Vagina (tissue), 2 donors: ENCODE measurements at places on chromosomes 7 and 10. TPM values are rescaled to one million over a fixed set of nuclear protein-coding genes. Genes with fewer than 3 reads are reported as not detected.

GRCh38 chr7:23016345-23017253 is 2.7 kb upstream of the HYCC1 start:
- peaks cover 31% of the 10 kb centered on the region for H3K4me1 ChIP-seq
- no peaks in the 10 kb centered on the region for H3K27me3 ChIP-seq
- DNase-seq, result no peak
- H3K4me3 ChIP-seq, result no peak overlapping the region
- no peak overlapping the region for H3K27ac ChIP-seq

DNA sequence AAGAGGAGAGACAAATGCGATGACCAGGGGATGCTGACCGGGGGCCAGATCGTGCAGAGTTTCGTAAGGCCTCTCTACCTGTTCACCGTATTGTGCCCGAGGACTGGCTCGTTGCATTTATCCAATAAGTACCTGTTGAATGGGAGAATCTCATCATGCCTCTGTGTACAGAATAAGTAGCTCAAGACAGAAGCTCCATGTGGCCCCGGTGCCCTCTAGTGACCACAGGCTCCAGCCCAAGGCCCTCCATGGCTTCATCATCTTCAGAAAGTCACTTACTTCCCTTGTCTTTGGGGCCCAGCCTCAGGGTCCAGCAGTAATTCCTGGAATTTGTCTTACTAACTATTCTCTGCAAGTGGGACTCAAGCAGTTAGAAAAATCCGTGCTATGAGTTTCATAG is 151.0 kb downstream of the CHN2 start:
- H3K4me1 ChIP-seq, result no peaks in the 10 kb centered on the region
- no peaks in the 10 kb centered on the region for H3K27me3 ChIP-seq
- DNase-seq, result no peak
- no peak overlapping the region for H3K27ac ChIP-seq
- no peaks in the 10 kb centered on the region for H3K36me3 ChIP-seq
- no peak overlapping the region for H3K4me3 ChIP-seq

- H3K27me3 ChIP-seq, result no peaks in the 10 kb centered on the region
- H3K27ac ChIP-seq, result no peak overlapping the region
- no peaks in the 10 kb centered on the region for H3K36me3 ChIP-seq
These were observed 42.5 kb downstream of the STK32C start for GRCh38 chr10:132264966-132265889.

DNA sequence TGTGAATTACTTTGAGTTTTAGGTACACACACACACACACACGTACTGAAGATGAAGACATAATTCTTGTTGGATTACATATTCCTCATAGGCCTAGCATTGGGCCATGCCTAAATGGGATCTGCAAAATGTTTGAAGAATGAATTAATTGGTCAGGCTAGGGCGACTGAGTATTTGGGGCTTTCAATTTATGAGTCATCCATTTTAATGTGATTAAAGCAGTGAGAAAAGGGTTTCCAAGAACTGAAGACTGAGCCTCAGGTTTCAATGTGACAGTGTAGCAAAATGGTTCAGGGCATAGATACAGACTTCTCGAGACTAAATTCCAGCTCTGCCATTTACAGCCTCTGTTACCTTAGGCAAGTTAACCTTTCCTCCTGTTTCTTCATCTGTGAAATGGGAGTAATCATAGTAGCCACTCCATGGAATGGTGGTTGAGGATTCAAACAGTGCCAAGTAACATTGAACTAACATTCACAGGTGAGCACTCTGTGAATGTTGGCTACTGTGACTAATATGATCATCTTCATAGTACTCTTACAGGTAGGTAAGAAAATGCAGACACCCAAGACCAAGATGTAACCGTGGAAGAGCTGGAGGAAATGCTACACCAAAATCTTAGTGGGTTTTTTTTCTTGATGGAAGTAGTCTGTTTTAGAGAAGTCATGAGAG is 7.6 kb downstream of the BPGM start:
- H3K4me3 ChIP-seq, result no peak overlapping the region
- H3K27me3 ChIP-seq, result no peaks in the 10 kb centered on the region
- no peak for DNase-seq

- no peak overlapping the region for H3K4me3 ChIP-seq
- H3K36me3 ChIP-seq, result no peaks in the 10 kb centered on the region
- H3K27me3 ChIP-seq, result no peaks in the 10 kb centered on the region
- no peak for DNase-seq
These were observed 75.3 kb upstream of the TAS2R16 start for GRCh38 chr7:123070702-123071286.

- no peak overlapping the region for H3K27ac ChIP-seq
- no peak overlapping the region for H3K4me3 ChIP-seq
- H3K27me3 ChIP-seq, result no peaks in the 10 kb centered on the region
- no peak for DNase-seq
- H3K36me3 ChIP-seq, result no peaks in the 10 kb centered on the region
These were observed 166.8 kb downstream of the IQUB start for GRCh38 chr7:123367484-123368122.

DNA sequence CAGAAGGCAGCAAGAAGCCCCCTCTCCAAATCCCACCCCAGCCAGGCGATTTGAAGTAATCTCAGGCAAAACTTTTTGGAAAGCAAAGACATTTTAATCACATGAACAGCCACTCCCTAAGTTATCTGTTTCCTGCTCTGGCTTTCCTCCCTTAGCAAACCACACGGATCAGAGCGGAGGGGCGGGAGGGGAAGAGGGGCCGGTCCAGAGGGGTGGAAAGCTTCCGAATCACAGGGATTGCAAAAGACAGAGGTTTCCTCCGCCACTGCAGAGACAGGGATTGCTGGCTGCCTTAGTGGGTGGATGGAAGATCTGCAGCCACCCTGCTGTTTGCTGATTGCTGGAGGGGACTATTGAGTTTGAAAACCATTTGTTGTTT is 41.2 kb downstream of the ZCCHC24 start:
- DNase-seq, result no peak
- H3K4me3 ChIP-seq, result no peak overlapping the region
- H3K27me3 ChIP-seq, result no peaks in the 10 kb centered on the region
- no peaks in the 10 kb centered on the region for H3K36me3 ChIP-seq

DNA sequence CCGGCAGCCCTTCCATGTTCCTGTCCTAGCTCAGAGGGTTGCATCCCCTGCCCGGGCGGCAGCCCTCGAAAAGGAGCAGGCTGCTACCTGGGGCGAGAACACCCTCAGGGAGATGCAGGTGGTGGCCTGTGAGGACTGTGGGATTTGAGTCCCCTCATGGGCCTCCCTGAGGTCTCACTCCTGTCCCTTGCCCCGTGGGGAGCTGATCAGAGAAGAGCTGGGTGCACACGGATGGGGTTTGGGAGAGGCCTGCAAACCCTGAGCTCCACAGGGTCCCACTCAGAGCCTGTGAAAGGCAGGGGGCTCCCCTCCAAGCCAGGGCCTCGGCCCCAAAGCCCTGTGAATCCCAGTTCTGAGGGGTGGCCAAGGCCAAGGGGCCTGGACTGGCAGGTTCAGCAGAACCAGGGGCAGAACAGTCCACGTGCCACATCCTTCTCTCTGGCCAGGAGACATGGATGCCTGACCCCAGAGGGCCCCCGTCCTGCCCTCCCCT is 424 bp upstream of the CYP2W1 start:
- H3K27ac ChIP-seq, result no peak overlapping the region
- H3K27me3 ChIP-seq, result no peaks in the 10 kb centered on the region

DNA sequence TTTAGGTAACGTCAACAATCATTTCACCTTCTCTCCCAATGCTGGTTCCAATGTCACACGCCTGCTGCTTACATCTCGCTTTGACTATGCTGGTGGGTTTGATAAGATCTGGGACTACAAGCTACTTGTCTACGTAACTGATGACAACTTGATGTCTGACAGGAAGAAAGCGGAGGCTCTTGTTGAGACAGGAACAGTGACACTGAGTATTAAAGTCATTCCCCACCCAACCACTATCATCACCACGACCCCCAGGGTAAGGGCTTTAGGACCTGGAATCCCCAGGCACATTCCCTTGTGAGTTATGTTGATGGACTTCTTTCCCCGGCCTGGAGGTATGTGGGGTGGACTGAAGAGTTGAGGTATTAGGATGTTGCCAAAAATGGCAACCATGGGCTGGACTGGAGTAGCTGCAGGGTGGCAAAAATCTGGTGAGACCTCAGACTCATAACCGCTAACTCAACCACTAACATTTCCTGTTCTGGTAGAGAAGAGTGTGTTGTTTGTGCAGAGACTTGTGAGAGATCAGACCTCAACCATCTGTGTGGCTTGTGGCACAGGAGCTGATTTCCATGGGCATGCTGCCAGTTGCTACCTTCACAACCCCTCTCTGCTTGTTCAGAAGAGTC is 59.2 kb downstream of the CDHR3 start:
- no peak for DNase-seq
- no peaks in the 10 kb centered on the region for H3K27me3 ChIP-seq
- no peak overlapping the region for H3K27ac ChIP-seq
- no peaks in the 10 kb centered on the region for H3K4me1 ChIP-seq

- no peaks in the 10 kb centered on the region for H3K4me1 ChIP-seq
- H3K27me3 ChIP-seq, result no peaks in the 10 kb centered on the region
- no peak overlapping the region for H3K27ac ChIP-seq
These were observed 111.6 kb downstream of the C10orf90 start for GRCh38 chr10:126558881-126559280.

DNA sequence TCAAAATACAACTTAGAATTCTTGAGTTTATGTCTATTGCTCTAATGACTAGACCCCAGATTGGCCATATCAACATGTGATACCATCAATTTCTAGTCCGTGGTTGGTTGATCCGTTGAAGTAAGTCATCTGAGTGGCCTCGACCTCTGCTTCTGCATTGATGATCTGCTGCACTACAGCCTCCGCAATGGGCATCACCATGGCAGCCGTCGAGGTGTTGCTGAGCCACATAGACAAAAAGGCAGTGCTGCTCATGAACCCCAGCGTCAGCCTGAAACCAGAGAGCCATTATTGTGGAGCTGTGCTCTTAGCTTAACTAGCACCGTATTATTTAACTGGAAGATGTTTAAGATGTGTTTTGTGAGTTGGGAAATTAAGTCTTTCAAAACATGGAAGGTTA is 30.7 kb downstream of the SLC13A1 start:
- no peaks in the 10 kb centered on the region for H3K36me3 ChIP-seq
- H3K27me3 ChIP-seq, result no peaks in the 10 kb centered on the region
- no peak overlapping the region for H3K4me3 ChIP-seq
- DNase-seq, result no peak
- no peaks in the 10 kb centered on the region for H3K4me1 ChIP-seq

DNA sequence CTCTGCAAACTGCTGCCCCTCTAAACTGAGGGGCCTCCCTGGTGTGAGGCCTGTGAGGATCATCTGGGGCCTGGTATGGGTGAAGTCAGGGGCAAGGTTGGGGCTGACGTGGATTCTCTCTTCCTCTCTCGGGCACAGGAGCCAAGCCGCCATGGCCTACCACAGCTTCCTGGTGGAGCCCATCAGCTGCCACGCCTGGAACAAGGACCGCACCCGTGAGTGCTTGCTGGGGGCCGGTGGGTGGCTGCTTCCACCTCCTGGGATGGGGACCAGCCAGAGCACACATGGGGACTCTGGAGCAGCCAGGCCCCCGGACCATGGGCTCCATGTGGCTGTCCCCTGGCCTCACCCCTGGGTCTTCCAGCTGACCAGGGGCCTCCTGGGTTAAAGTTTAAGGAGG is 11.0 kb downstream of the ARPC1B start:
- H3K4me1 ChIP-seq, result peaks cover 10% of the 10 kb centered on the region
- no peak overlapping the region for H3K27ac ChIP-seq
- no peak for DNase-seq
- H3K36me3 ChIP-seq, result no peaks in the 10 kb centered on the region

Gene PRPS1L1
- not detected for total RNA-seq

Gene MRPS16
- 31.9 TPM for total RNA-seq

Gene TBC1D12
- total RNA-seq, result 14.7 TPM

Gene LIPK
- not detected for total RNA-seq

Gene ANKRD22
- 4.4 TPM for total RNA-seq

Gene SAMD8
- total RNA-seq, result 42.7 TPM
